ENCODE measurements at places on chromosomes 5 and 9. TPM values are rescaled to one million over a fixed set of nuclear protein-coding genes. Genes with fewer than 3 reads are reported as not detected.

Gene BAAT
- total RNA-seq, result 0.23 TPM

Gene IL5
- total RNA-seq, result not detected

Gene CCDC183
- 0.44 TPM for total RNA-seq

Gene ELL2
- 32.7 TPM for total RNA-seq

Gene PCDHGB5
- total RNA-seq, result 2.5 TPM

Gene SPINK4
- not detected for total RNA-seq

Data from A549 treated with Mapracorat at 1 μM for 4 hours (cell line).